ENCODE measurements at places on chromosomes 2 and 18.

DNA sequence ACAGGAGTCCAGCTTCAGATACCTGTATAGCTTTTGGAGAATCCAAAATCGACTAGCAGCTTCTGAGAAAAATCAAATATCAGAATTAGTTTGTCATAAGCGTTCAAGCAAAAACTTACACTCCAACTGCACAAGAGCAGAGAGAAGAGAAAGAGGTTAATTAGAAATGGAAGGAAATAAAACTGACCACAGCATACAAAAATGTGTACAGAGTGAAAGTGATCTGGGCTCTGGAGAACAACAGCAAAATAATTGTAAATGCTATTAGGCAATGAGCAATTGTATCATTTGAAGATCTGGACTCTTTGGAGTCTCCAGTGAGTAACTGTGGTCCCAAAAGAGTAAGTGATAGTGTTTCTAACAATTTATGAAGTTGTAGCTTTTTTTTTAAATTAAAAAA is 867.3 kb downstream of the TRIB2 start:
- no peak for DNase-seq

GRCh38 chr2:69238449-69239031 is 148.5 kb downstream of the GFPT1 start:
- DNase-seq: no peak

GRCh38 chr2:74548285-74548899 is 5.3 kb downstream of the LOXL3 start:
- DNase-seq: no peak

DNA sequence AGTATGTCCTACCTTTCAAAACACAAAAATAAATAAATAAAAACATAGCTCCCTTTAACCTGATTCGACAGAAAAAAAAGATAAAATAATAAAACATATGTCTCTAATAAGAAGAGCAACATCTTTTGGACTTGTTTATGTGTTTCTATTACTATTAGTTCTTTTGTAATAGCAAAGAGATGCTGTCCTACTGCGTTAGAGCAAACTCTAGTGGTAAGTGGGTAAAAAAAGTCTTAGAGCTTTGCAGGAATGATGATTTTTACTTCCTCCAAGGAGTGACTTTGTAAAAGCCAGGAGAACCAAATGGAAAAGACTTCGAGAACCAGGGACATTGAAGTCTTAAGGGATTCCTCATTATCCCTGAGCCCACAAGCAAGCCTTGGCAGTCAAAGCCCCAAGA is 450.1 kb downstream of the METTL4 start:
- DNase-seq: no peak

DNA sequence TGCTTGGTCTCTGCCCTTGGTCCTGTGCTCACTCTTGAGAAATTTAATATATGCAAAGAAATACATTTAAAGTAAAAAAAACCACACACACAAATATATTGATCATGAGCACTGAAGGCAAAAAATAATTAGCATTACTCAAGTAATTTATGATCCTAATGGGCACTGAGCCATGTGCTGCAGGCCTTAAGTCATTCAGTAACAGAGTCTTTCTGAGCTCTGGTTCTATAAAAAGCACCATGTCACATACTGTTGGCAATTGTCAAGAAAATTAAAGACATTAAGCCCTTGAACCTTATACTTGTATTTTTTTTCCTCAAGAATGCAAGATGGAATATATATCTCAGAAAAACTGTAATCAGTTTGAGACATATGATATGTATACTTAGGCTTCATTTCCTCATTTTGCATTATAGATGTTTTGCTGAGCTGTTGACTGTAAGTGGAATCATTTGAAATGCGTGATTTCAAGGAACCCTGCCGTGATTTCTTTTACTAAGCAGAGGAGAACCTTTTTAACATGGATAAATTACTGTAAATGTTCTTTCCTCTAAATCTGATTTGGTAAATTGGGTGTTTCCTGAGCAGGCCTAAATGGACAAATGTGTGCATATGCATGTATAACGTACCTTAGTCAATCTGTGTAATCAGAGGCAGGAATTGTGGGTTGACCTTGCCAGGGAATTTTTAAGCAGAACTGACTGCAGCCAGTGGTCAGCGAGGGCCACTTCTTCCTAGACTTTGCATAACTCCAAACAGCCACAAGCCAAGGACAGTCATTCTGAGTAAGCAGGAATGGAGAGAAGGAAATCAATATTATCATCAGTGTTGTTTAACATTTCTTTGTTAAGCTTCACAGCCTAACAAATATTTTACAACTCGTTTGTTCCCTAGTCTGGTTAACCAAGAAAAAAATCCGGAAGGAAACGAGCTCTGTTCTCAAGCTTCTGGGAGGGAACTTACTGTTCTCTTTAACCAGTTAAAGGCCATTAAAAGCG is 191.5 kb upstream of the ATP5MC3 start:
- DNase-seq: no peak

- no peak for DNase-seq
Measured at GRCh38 chr2:43087413-43087812, 139.0 kb downstream of the ZFP36L2 start.

GRCh38 chr18:13259701-13260100 is 41.1 kb downstream of the LDLRAD4 start:
- no peak for DNase-seq

DNA sequence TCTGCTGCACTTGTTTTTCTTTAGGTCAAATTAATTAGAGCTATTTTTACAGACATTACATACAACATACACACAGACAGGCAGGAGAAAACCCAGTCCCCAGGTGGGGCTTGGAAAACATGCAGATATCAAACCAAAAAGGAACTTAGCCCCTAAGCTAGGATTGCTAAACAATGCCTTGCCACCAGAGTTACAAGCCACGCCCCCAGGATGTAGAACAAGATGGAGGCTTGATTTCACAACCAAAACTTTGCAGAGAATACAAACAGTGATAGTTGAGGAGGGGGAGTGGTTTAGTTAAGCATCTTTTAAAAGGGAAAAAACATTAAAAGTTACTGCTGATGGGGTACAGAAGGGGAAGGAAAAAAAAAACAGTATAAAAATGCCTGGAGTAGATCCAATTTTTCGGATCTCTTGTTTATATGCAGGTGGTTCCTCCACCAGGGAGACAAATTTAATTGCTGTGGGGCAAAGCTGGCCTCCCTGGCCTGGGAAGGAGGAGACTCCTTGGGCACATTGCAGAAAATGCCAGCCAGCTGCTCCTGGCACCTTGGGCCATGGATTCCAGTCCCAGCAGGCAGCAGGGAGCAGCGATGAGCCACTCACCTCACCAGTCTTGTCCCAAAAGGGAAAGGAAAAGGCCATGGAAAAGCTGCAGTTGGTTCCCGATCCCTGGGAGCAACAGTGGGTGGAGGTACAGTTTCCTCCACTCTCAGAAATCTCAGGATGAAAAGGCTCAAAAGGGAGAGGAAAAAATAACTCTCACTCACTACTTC is 348.4 kb upstream of the REG3G start:
- DNase-seq: no peak

GRCh38 chr2:75920859-75921551 is 210.3 kb upstream of the GCFC2 start:
- DNase-seq: no peak

- no peak for DNase-seq
Measured at GRCh38 chr2:98577313-98577712, 31.0 kb downstream of the COA5 start.

DNA sequence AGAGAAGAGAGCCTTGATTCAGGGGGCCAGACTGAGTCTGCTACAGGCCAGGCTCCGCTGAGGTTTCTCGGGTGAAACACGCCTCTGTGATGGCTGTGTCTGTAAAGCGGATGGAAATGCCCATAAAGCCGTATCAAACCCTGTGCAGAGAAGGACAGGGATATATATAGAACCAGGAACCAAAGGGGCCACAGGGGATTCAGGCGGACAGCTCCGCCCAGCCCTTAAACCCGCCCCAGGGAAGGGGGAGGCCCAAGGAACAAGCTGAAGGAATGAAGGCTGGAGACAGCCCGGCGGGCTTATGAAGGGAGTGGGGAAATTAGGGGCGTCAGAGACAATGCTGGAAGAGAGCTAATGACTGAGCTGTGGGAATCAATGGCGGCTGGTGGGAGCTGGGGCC is 42.1 kb downstream of the NHEJ1 start:
- no peak for DNase-seq

DNA sequence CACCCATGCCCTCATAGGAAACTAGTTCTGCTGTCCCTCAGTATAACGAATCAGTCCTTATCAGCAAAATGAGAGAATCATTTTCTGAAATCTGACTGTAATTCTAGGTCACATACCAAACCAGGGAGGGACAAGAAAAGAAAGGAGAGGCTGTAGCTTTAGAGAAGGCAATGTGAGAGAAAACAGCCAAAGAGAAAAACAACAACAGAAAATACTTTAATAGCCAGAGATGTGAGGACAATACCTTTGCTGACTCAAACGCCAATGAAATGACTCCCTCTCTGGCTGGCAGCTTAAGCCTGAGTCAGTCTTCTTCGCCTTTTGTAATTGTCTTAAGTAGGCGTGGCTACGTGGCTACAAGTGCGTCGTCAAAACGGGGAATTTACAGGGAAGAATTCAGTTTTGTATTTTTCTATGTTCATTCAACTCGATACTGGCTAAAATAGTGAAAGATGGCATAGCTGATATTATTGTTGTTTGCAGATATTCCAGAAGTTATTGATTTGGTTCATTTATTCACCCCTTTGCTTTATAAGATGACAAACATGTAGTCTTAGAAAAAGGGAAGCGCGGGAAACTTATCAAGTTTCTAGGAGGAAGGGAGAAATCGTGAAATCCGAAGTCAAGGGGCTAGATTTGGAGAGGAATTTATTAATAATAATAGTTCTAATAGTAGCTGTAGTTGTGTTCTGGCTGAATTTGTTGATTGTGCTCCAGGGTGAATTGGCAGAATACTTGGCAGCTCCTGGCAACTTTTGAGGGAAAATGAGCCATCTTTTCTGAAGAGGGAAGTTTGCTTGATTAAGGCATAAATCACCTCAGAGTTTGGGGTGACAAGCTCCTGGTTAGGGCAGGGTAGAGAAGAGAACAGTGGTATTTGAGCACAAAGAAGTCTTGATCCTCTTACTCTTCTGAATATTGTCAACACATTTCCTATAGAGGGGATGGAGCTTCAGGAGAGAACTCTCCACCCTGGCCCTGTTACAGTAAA is at the start of gene IL1A:
Gene IL1A (minus strand): TSS at position 295 of the 991 bp plus-strand sequence. CDS start 723 bp downstream, outside the sequence.
- no peak for DNase-seq

- DNase-seq: no peak
Measured at GRCh38 chr18:46163091-46163490, 58.9 kb downstream of the HAUS1 start.

DNA sequence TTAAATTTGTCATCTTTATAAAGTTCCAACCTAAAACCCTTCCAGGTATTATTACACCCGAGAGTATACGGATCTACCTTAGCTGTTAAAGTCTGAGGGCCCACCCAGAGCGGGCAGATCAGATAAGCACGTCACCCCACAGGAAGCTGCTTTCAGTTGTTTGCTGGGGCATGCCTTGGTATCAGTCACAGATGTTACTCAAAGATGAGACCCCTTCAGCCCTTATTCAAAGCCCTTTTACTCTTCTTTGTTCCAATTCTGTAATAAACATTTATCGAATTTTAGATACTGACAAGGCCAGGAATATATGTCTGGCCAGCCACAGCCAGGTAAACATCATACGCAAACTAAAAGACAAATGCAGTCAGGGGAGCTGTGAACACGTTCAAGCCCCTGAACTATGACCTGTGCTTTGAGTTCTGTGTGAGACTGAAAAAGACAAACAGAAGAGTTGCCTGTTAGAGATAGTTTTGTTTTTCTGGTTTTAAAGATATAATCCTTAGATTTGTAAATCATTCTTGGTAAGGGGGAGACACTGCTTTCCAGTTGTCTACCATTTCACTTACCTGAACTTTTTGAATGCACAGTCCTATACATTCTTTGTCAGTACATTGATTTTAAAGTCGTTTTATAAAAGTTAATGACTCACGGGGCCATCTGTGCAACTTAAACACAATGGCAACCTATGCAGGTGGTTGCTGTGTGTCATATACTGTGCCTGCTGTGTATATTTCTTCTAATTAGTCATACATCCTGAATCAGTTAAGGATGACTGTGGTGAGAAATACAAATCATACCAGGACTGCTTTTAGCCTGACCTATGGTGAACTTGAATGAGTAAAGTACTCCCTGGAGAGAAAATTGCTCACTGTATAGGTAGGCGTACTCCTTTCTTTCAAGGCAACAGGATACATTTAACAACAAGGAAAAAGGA is 100.5 kb upstream of the ITPRID2 start:
- DNase-seq: no peak

DNA sequence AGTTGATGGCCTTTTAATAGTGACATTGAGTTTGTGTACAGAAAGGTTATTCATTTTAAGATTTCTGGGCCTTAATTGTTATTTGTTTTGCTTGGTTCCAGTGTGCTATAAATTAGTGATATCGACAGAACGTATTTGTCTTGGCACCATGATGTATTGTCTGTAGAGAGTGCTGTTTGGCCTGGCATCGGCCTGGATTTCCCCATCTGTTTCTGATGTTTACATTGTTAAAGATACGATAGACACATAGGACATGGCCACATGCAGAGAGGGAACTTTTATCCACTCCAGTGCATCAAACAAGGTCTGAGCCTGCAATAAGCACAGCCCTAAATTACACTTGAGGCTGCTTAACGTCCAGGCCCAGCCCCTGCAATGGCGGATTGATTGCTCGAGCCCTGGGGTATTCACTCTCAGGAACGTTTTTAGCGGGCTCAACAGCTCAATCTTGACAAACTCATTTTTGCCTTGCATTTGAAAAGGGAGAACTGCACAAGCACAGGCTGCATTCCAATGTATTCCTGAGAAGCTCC is 144.7 kb downstream of the SLC4A3 start:
- no peak for DNase-seq

- no peak for DNase-seq
Measured at GRCh38 chr2:218289639-218290315, 2.5 kb downstream of the TMBIM1 start.

DNA sequence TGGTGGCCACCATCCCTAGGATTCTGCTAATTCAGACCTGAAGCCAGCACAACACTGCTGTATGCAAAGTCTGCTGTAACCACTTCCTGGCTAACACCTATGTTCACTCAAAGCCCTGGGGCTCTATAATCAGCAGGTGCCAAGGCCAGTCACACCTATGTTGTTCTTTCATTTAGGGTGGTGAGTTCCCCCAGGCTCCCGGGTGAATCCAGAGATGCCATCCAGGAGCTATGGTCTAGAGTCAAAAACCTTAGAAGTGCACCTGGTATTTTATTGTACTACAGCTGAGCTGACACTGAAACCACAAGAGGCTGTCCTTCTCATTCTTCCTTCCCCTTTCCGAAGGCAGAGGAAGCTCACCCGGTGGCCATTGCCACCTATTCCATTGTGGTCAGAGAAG is 46.2 kb upstream of the CCDC141 start:
- no peak for DNase-seq

DNA sequence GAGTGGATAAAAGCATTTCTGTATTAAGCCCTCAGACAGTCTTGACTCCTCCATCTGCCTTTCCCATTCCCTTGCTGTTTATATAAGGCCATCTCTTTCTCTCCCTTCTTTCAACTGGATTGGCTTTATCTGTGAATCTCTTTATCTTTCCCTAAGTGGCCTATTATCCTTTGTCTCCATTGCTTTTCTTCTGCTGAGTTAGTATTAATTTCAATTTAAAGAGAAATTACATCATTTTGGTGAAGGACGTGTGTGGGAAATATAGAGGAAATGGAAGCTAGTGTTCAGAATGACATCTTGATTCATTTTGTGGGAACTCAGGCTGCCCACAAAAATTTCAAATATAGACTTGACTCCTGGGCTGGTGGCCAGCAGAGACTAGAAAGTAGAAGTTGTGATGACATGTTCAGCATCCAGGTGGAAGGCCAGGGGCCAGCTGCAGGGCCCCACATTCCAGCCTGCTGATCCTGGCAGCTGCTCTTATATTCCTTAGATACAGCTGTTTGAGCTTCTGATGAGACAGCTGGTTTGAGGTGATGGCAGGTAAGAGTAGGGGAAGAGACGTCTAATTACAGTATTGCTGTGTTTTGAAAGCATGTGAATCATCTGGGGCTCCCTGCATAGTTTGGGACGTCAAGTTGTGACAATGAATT is 52.3 kb downstream of the DIS3L2 start:
- DNase-seq: no peak
